ENCODE measurements at places on chromosomes 16 and 17.

DNA sequence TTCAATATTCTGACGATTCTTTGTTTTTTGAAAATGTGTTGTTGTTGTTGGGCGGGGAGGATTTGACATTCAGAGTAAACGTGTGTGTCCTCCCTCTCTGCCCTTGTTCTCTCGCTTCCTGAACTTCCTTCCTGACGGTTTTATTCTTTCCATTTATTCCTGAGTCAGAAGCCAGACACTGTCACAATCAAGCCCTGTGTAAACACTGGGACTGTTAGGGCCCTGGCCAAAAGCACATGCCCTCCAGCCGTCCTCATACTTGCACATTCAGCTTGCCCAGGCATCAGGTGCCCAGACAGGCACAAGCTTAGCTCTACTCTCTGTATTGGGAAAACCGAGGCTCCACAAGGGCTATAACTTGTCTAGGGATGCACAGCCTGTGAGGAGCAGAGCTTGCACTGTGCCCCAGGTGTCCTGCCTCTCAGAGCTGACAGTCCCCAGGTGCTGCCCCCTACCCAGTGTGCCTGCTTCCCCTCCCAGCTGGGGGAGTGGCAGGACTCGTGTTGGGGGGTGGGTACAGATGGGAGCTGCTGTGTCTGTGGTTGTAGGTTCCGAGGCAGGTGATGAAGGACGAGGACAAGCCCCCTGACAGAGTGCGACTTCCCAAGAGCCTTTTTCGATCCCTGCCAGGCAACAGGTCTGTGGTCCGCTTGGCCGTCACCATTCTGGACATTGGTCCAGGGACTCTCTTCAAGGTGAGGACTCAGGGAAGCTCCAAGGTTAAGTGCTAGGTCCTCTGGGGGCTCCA lies 9.7 kb downstream of the ADGRG3 start:
- DNase-seq: no peak

GRCh38 chr16:2428051-2428783 lies 1.0 kb upstream of the CCNF start:
- DNase-seq: peak; percentile 69

- no peak for DNase-seq
Observed at GRCh38 chr16:67649494-67649931, 4.6 kb downstream of the CARMIL2 start.

DNA sequence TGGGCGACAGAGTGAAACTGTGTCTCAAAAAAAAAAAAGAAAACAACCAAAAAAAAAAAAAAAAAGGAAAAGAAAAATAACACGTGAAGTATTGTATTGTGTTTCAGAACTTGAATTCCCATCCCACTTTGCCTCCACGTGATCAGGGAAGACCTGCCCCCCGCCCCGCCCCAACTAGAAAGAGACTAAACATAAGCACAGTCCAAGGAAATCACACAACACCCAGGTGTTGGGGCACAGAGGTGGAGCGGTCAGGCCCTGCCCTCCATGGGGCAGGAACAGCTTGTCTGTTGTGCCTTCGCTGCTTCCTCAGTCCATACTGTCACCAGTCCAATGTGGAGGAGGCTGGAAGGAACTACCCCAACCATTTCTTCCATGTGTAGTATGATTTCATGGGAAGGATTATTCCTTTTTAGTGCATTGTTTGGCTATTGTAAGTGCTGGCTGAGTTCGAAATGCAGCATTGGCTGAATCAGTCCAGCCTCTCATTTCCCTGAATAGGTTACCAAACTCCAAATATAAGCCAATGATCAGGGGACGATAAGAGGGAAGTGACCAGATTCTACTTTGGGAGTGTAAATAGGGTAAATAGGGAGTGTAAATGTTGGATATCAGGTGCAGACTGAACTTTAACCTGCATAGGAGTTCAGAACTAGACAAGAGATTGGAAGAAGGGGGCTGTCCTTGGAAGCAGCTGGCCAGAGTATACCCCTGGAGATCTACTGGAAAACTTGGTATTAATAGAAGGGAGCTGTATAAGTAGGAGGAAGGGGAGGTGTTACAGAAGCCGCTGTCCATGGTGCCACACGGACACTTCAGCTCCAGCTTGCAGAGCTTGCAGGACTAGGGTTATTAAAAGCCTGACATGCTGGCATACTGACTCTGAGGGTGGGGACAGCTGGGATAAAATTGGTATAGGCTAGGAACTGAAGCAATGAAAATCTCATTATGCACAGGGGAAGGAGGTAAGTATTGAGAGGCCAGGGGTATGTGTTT lies 50.7 kb downstream of the TANGO6 start:
- no peak for DNase-seq

DNA sequence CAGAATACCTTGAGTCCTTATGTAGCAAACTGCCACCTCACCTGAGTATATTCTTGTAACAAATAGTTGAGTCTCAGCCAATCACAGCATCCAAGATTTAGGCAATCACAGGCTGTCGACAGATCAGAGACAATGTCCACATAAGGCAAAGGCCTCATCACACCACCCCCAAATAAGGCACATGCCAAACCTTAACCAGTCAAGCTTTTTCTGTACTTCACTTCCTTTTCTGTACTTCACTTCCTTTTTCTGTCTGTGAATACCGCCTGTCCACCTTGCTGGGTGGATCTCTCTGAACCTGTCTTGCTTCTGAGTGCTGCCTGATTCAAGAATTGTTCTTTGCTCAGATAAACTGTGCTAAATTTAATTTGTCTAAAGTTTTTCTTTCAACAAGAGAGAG lies 210.4 kb upstream of the N4BP1 start:
- no peak for DNase-seq

GRCh38 chr16:21650521-21650920 lies 1.9 kb downstream of the IGSF6 start:
- DNase-seq: no peak

- no peak for DNase-seq
Observed at GRCh38 chr16:13561291-13562070, 358.5 kb upstream of the ERCC4 start.

All from GM10248 (cell line).